ENCODE measurements at places on chromosomes 13 and 19.

GRCh38 chr19:56312342-56312741, 2.3 kb downstream of the ZSCAN5A start:
- no peak for DNase-seq

GRCh38 chr19:49186108-49186507, 28.5 kb downstream of the TRPM4 start:
- DNase-seq: no peak

DNA sequence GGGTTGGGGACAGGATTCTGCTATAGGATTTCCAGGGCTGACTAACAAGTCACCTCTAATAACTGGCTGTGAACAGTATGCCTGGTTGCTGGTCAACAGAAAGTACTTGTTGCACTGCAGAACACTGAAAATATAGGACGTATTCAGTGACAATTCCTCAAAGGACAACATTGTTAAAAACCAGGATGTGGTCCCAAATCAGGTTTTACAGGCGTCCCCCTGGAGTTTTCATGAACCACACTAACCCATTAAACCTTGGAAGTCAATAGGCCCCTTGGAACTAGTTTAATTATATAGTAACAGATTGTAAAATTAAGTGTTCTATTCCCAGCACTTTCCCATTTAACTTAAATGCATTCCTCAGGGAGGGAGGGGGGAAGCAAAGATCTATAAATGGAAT, 495.4 kb downstream of the TBC1D4 start:
- DNase-seq: no peak

DNA sequence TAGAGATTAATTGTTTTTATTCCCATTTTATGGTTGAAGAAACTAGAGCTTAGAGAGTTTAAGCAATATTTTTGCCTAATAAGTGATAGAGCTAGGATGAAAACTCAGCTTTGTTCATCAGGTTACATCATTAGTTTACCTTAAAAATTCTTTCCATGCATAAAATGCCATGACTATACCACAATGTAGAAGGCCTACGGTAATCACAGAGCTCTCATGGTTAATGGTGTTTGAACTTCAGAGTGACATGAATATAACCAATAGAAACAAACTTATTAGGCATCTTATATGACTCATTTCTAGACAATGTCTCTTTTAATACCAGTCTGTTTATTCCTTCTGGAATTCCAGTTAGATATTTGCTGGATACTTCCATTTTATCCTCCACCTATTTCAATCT, 78.5 kb downstream of the FGF9 start:
- no peak for DNase-seq

DNA sequence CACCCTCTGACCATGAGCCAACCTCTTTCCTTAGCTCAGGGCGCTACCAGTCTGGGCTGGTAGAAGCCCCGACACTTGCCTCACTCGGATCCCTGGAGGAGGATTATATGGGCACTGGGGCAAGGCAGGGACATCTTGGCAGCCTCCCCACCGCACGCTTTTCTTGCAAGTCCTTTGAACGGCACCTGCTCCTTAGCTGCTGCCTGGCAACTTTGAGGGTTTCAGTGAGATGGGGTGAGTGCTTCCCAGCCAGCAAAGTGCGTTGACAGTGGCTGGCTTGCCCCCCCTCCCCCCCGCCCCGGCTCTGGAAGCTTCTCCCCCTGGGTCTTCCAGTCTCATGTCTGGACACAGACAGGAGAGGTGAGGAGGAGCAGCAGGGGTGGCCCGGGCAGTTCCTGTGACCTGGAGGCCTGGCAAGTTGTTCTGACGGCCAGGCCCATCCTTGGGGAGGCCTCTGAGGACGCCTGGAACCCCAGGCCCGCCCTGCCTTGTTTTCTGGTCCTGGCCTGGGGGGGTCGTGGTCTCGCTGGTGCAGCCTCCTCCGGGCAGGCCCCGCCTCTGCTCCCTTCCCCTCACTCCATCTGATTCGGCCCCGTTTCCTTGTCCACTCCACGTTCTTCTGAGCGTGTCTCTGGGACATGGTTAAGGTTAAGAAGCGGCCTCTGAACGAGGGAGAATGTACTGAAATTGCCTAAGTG, 75.2 kb downstream of the ATP11A start:
- no peak for DNase-seq

Measured in fibroblast of mammary gland (primary cell).